ENCODE measurements at places on chromosomes 12 and 14. TPM values are rescaled to one million over a fixed set of nuclear protein-coding genes. Genes with fewer than 3 reads are reported as not detected.

- DNase-seq: peak; percentile 90
These were observed 12.1 kb upstream of the FLVCR2 start for GRCh38 chr14:75566321-75566720.

DNA sequence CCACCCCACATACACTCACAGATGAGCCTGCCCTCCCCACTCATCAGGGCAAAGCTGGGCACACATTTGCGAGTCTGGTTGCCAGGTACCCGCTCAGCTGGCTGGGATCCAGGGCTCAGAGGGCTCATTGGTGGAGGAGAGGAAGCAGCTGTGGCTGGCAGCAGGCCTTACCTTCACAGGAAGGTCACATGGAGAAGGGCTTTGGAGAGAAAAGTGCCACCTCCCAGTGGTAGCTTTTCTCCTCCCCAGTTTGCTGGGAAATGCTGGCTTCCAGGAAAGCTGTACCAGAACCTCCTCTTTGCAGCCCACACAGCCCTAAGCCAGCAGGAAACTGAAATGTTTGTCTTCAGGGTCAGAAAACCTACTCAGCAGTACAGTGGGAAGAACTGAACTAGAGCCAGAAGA, 55.6 kb downstream of the LGMN start:
- peak; percentile 68 for DNase-seq

DNA sequence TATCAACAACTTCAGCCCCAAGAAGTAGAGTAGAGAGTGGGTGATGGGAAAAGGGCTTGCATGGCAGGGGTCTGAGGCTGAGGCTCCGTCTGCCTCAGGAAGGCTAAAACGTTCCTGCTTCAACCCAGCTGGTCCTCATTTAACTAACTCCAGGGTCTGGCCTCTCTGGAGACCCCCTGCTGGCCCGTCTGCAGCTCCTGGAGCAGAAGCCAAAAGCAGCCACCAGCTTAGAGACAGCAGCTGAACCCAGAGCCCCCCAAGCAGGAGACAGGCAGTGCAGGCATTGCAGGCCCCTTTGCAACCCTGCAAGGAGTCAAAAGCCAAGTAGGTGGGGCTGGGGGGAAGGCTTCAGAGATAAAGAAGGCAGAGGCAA, 25.1 kb upstream of the LTBP2 start:
- no peak for DNase-seq

DNA sequence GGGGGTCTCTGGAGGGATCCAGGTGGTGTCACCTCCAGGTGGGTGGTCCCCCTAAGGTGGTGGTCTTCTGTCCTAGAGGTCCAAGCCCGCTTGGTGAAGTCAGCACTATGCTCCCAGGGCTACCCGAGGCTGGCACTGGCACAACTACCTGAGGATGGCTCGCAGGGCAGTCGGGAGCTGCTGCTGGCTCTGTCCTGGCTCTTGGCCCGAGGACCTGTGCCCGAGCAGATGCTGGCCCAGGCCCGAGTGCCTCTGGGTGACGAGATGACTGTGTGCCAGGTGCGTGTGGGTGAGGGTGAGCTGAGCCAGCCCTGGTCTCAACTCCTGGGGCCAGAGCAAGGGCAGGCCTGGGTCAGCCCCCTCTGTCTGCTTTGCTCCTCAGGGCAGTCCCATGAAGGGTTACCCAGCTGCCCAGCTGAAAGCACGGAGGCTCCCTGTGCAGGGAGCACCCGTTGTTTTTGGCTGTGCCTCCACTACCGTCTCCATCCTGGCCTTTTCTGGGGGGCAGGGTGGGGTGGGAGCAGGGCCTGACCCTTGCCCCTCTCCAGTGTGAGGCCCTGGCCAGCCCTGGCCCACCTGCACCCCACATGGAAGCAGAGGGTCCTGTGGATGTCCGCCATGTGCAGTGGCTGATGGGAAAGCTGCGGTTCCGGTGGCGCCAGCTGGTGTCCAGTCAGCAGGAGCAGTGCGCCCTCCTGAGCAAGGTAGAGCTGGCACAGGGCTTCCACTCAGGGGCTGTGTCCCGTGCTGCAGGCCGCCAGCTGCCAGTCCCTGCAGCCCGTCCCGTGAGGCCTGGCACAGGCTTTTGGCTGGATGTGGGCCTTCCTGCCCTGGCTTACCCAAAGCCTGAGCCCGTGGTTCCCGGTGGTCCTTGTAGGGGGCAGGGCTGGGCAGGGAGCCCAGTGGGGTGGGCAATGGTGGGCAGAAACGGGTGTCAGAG, 1.3 kb downstream of the TEDC1 start:
- DNase-seq: no peak

DNA sequence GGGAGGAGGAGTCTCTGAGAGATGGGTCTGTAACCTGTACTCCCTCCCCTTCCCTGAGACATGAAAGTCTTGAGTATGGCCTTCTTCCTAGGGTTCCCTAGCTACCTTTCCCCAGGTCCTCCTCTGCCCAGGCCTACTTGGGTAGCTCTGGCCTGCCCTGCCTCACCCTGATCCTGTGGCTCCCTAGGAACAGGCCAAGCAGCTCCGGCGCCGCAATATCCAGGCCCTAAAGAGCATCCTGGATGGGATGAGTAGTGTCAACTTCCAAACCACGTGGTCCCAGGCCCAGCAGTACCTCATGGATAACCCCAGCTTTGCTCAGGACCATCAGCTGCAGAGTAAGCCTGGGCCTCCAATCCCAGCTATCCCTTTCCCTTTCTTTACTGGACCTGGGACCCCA, 12.3 kb downstream of the PRPF40B start:
- DNase-seq: no peak

Gene SYNDIG1L
- total RNA-seq: not detected

- no peak for DNase-seq
These were observed 306.3 kb downstream of the ATP23 start for GRCh38 chr12:58247633-58248032.

DNA sequence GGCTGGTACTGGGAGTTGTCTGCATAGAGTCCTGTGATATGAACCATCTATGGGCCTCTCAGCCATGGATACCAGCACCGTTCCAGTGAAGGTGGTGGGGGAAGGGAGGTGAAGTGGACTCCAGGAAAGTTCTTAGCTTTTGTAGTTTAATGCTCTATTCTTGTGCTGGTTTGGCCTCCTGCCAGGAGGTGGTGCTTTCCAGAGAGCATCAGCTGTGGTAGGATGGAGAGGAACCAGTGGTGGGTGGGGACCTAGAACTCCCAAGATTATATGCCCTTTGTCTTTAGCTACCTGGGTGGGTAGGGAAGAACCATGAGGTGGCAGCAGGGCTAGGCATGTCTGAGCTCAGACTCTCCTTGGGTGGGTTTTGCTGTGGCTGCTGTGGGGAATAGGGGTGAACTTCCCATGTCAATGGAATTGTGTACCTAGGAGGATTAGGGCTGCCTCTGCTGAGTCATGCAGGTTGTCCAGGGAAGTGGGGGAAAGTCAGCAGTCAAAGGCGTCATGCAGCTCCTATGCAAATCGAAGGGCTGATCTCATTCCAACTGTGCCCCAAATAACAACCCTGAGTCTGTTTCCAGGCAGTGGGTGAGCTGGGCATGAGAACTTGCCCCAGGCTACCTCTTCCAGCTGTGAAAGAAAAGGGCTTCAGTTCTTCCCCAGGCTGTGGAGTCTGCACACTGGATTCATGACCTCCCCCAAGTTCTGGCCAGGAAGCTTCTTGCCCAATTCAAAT, 14.2 kb downstream of the GZMH start:
- no peak for DNase-seq

DNA sequence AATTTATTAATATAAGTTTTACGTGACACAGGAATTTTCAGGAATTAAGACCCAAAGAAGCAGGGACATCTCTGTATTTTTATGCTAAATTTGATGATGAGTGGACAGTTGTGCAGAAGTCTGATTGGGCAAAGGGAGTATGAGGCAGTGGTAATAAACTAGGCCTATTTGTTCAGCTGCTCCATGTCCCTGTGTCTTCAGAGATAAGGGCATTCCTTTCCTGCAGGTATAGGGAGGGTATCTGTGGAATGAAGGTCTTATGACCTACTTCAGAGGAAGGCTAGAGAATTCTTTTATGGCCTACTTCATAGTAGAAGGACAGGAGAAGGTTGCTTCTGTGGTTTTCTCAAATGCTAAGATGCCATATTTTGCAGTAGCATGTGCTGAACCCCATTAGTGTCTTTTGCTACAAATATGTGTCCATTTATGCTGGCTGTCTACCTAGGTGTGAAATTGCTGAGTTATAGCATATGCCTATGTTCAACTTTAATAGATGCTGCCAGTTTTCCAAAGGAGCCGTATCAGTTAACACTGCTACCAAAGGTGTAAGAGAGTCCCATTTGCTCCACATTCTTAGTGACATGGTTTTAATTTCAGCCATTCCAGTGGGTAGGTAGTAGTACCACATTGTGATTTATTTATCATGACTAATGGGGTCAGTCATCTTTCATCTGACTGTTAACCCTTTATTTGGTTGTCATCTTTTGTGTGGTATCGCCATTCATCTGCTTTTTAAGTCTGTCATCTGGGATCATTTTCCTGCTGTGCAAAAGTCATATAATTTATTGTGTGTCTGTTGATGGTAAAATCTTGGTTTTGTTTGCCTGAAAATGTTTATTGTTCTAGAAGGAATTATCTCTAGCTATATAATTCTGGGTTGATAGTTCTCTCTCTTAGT, 410.7 kb upstream of the RGS6 start:
- DNase-seq: no peak

Gene ZNF385A
- total RNA-seq: 3.8 TPM

DNA sequence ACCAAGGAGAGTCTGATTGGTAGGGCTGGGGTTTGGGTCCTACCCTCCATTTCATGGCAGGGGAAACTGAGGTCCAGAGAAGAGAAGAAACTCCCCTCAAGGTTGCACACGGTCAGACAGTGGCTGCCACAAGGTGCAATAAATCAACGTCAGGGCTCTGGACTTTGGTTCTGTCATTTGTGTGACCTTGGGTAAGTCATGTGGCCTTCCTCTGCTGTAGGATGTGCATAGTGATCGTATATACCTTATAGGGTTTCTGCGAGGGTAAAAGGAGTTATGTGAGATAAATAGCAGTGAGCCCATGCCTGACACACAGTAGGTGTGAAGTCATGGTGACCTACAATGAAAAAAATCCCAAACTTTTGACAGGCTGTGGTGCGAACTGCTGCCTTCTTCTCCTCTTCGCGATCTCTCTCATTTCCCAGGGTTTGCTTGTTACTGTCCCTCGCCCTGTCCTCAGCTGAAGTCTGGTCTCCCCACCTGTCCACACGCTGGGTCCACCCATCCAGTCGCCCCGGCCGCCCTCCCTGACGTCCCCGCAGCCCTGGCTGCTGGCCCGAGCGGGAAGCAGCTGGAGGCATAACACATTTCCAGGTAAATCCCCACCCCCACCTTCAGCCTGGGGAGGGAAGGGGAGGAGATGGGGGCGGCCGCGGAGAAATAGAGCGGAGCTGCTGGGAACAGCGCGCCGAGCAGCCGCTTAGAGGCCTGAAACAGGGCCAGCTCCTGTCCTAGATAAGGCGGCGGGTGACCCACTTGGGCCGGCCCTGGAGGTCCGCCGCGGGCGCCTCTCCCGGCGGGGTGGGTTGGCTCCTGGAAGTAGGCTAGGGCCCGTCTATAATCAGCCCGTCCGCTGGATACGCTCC, 1.8 kb upstream of the FAM222A start:
- no peak for DNase-seq

Gene NR4A1
- 79.2 TPM for total RNA-seq
